AG08396 (cell line): ENCODE measurements at places on chromosomes 16 and 17.

GRCh38 chr17:73652886-73653480 is 8.7 kb upstream of the SDK2 start:
- DNase-seq, result no peak

GRCh38 chr17:58693208-58693607 is 806 bp downstream of the RAD51C start:
- no peak for DNase-seq

GRCh38 chr16:11229432-11229831 is 26.6 kb downstream of the SOCS1 start:
- DNase-seq, result no peak

DNA sequence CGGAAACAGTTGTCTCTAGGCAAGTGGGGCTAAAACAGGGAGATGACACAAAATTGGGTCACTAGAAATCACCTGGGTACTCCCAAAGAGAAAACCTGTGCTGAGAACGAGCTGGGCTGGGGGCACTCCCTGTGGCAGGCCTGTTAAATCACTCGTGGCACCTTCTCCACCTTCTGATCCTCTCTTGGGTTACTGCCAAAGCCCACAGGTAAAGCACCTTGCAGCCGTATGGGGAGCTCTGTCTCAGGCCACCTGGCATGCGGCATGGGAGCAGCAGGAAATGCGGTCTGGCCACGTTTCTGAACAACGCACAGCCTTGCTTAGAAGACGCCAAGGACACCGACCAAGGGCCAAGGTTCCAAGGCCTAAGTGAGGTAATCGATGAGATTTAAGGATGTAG is 21.5 kb upstream of the ICAM2 start:
- DNase-seq, result no peak

DNA sequence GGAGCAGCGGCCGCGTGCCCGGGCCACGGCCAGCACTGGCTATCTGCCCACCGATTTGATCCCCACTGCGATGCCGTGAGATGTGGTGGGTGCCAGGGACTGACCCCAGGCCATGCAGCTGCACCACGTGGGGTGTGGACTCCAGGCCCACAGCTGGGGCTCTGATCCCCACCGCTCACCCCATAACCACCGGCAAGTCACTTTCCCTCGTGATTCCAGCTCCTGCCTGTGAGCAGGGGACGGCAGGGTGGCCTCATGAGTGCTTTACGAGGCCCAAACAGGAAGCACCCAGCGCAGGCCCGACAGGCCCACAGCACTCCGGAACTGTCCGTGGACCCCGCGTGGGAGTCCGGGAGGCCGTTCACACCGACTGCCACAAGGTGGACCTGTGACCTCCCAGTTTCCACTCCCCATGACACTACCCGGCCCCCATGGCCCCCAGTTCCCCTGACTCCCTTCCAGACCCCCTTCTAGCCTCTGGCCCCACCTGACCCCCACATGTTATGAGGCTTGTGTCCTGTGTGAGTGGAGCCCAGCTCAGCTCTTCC is 616 bp downstream of the PTX4 start:
- no peak for DNase-seq
